ENCODE measurements at places on chromosomes 16 and 17.

DNA sequence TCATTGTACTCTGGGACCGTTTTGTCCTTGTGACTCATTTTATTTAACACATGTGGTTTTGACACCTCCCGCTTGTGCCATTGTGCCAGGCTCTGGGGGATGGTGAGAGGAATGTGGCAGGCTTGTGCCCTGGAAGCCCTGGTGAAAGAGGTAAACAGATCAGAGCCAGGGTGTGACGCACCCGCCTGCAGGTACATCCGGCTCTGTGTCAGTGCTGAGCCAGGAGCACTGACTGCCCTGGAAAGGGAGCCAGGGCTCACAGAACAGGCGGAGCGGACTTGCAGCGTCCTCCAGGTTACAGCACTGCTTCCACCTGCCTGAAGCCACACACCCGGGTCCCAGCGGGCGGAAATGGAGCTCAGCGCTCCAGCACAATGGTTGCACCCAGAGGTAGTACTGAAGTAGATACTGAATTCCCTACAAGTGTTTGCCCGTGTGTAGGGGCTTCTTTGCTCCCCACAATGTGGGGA, 30.6 kb downstream of the CDRT15 start:
- peak; percentile 57 for DNase-seq

DNA sequence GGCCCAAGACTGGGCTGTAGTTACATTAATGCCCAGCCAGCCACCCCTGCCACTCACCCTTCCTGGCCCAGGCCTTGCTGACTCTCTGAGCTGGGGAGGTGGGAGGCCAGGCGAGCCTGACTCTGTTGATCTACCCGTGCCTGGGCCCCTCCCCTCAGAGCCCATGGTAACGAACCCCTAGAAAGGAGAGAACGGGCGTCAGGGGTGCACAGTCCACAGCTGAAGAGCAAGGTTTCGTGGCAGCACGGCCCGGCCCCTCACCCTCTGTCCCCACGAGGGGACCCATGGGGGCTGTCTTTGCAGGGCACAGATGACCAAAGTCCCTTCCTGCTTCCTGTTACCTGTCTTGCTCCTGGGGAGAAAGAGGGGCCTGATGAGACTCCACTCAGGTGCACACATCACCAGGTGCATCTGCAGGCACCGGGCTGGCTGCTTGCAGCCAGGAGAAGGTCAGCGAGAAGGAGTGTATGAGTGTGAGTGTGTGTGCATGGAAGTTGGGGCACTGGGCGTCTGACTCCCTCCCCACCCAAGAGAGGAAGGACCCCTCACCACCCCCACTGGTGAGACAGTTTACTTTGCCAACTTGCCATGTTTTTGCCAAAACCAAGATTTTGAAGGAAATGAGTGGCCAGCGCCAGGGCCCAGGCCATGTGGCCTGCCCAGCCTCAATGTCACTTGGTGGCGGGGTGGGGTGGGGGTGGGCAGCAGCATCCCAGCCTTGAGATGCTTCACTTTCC, 359.1 kb downstream of the SEC14L1 start:
- no peak for DNase-seq

GRCh38 chr17:6241381-6241780, 171.2 kb downstream of the WSCD1 start:
- no peak for DNase-seq

GRCh38 chr17:4895657-4896331, 3.5 kb upstream of the C17orf107 start:
- DNase-seq: no peak

DNA sequence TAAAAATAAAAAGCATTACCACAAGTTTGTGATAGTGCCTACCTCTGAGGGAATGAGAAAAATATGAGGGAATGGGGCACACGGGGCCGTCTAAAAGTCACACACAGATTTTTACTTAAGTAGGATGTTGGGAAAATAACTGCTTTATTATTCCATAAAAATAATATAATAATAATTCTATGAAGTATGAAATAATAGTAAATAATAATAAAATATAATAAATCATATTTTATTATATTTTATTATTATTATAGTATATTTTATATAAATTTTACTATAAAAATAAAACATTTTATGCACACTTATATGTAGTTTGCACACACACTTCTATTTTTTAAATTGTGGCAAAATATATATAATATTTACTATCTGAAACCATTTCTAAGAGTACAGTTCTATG, 92.3 kb downstream of the BMERB1 start:
- DNase-seq: no peak

GRCh38 chr17:49016775-49017463, 19.7 kb downstream of the IGF2BP1 start:
- DNase-seq: no peak
